ENCODE measurements at places on chromosomes 12 and 14.
A peak's percentile ranks its signal among the peaks of the same experiment; 100 is the strongest.

DNA sequence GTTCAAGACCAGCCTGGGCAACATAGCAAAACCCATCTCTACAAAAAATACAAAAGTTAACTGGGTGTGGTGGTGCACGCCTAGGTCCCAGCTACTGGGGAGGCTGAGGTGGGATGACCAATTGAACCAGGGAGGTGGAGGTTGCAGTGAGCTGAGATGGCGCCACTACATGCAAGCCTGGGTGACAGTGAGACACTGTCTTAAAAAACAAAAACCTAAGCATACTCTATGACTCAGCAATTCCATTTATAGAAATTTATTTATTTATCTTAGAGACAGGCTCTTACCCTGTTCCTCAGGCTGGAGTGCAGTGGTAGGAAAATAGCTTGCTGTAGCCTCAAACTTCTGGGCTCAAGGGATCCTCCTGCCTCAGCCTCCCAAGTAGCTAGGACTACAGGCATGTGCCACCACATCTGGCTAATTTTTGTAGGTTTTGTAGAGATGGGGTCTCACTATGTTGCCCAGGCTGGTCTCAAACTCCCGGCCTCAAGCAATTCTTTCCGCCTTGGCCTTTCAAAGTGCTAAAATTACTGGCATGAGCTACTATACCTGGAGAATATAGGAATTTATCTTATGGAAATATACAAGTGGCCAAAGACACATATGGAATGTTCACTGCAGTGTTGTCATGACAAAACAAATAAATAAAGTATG lies 43.3 kb downstream of the NCKAP5L start:
- no peak for DNase-seq

GRCh38 chr12:70551731-70552130 lies 85.5 kb downstream of the PTPRB start:
- peak; percentile 29 for DNase-seq

- peak; percentile 20 for DNase-seq
These were observed 59.6 kb downstream of the PRKD1 start for GRCh38 chr14:29868000-29868399.

DNA sequence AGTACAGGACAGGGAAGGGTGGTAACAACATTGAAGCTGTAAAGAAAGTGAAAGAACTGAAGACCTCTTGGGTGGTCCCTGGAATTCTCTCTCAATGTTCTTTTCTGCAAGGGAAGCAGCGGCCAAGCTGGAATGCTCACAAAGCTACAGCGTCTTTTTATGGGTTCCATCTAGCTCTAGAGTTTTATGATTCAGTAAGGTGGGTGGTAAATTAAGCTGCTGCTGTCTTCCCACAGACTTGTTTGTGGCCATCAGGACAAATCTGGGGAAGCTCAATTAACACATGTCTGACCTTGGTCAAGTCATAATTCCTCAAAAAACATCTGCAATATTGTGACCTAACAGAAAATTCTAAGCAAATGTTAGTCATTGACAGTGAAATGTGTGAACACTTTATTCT lies 139.1 kb downstream of the MED13L start:
- peak; percentile 51 for DNase-seq

DNA sequence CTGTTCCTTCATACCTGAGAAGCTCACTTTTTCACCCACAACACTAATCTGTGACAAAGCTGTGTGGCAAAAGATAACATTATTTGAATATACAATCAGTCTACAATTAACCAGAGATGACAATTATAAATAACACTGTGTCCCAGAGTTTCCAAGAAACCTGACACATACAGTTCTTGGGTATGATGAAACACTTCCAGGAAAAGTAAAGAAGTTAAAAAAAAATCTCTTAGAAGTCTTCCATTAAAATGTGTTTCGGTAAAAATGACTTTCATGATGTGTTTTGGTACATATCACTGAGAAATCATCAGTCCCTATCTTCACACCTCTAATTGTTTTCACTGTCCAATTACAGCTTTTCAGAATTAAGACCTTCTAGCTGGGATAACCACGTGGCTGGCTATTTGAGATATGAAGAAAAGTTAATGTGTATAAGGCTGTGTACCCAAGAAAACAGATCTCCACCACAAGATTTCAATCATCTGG lies 390.2 kb downstream of the SOX5 start:
- no peak for DNase-seq

Data from muscle of back (tissue), 13 donors.